ENCODE measurements at places on chromosomes 6 and 20.

GRCh38 chr6:138970856-138971425, 17.1 kb downstream of the REPS1 start:
- DNase-seq, result no peak

DNA sequence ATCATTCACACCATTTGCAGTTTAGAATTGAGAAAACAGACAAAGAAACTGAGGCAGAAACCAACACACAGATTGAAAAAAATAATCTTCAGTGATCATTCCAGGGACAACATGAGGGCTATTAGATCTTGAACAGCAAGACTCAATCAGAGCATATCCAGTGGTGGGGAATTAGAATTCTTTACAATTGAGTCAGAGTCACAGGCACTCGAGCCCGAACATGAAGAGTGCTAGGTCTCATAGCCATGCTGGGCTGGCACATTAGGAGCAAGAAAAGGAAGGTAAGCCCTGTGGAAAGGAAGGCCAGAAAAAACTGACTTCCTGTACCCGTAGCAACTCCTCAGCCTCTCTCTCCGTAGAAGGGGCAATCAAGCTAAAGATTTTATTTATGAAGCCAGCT, 419.9 kb downstream of the HAO1 start:
- DNase-seq, result no peak

DNA sequence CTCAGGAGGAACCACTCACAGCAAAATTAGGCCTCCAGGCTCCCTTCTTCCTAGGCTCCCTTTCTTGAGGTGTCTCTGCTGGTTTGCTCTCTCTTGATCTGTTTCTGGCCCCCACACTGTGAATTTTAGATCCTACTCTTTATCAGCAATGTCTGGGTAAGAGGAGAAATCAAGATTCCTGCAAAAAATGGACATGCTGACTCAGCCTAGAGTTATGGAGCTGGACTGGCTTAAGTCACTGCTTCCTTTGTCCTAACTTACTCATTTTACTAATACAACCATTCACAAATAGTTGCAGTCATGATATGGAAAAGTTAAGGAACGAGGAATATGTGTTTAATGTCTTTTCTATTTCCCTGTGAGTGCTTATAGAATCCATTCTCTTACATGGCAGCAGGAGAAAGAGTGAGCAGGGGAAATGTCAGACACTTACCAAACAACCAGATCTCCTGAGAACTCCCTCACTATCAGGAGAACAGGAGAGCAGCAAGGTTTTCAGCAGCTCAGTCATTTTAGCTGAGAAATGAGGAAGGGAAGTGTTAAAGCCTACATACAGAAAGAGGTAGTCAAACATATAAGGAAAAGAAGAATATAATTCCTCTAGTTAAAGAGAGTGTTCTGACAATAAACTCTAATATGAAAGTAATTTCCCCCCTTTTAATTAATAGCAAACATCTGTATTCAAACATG, 160.8 kb downstream of the PDE7B start:
- no peak for DNase-seq

DNA sequence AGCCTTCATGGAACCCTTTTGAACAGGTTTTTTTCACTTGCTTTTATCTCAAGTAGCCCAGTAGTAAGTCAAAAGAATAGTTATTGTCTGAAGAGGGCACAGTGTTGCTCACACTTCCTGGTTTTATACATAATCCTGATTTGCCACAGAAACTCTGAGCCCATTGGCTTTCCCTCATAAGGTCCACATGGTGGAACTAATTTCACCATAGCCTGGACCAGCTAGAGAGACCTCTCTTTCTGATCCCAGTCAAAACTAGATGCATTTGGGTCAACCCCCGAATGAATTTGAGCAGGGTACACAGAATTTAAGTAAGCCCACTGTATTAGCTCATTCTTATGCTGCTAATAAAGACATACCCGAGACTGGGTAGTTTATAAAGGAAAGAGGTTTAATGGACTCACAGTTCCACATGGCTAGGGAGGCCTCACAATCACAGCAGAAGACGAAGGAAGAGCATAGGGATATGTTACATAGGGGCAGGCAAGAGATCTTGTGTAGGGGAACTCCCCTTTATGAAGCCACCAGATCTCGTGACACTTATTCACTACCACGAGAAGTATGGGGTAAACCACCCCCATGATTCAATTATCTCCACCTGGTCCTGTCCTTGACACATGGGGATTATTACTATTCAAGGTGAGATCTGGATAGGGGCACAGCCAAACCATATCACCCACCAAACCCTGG, 6.2 kb downstream of the RWDD2A start:
- no peak for DNase-seq

- DNase-seq, result no peak
These were observed 20.0 kb upstream of the DDR1 start for GRCh38 chr6:30864325-30864724.
